Motor neuron (in vitro differentiated cells): ENCODE measurements at places on chromosomes 13 and 19.

- no peak for ATAC-seq
These were observed 803.4 kb downstream of the PCDH17 start for GRCh38 chr13:58434943-58435342.

- no peak for ATAC-seq
These were observed 276.6 kb downstream of the KCTD12 start for GRCh38 chr13:76609643-76610042.

- ATAC-seq = peak; percentile 69
These were observed 14.0 kb upstream of the URI1 start for GRCh38 chr19:29927944-29928625.

- no peak for ATAC-seq
These were observed 2.5 kb downstream of the ZC3H4 start for GRCh38 chr19:47111006-47111621.
